ENCODE measurements at places on chromosomes 11 and 22.

- peaks cover 11% of the 10 kb centered on the region for H3K27me3 ChIP-seq
- no peak overlapping the region for H3K4me3 ChIP-seq
- DNase-seq, result peak; percentile 15
These were observed 11.4 kb downstream of the DNAJB13 start for GRCh38 chr11:73962101-73962705.

GRCh38 chr11:66343176-66343575 is 1.7 kb downstream of the BRMS1 start:
- peaks cover 24% of the 10 kb centered on the region for H3K36me3 ChIP-seq
- no peaks in the 10 kb centered on the region for H3K27me3 ChIP-seq
- DNase-seq, result no peak
- H3K4me1 ChIP-seq, result peaks cover 46% of the 10 kb centered on the region
- H3K27ac ChIP-seq, result no peak overlapping the region

GRCh38 chr11:94768602-94769541 is 716 bp downstream of the AMOTL1 start:
- no peaks in the 10 kb centered on the region for H3K36me3 ChIP-seq
- no peak overlapping the region for H3K27ac ChIP-seq
- peak overlapping the region; percentile 83 for H3K4me3 ChIP-seq
- peak; percentile 70 for DNase-seq
- peaks cover 10% of the 10 kb centered on the region for H3K4me1 ChIP-seq

- peaks cover 3% of the 10 kb centered on the region for H3K4me1 ChIP-seq
- H3K4me3 ChIP-seq, result no peak overlapping the region
- DNase-seq, result no peak
- H3K27ac ChIP-seq, result no peak overlapping the region
- H3K27me3 ChIP-seq, result no peaks in the 10 kb centered on the region
These were observed 57.0 kb downstream of the FLRT1 start for GRCh38 chr11:64092761-64093136.

DNA sequence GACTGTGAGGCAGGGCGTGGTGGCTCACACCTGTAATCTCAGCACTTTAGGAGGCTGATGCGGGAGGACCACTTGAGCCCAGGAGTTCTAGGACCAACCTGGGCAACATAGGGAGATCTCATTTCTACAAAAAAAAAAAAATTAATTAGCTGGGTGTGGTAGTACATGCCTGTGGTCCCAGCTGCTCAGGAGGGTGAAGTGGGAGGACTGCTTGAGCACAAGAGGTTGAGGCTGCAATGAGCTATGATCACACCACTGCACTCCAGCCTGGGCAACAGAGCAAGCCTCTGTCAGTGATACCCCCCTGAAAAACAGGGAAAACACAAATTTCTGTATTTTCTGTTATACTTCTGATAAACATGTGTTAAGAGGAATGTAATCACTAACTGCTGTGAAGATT is 57.8 kb upstream of the ARHGAP32 start:
- H3K4me1 ChIP-seq, result no peaks in the 10 kb centered on the region
- no peak for DNase-seq
- no peaks in the 10 kb centered on the region for H3K36me3 ChIP-seq
- no peak overlapping the region for H3K4me3 ChIP-seq
- H3K27me3 ChIP-seq, result peaks cover 15% of the 10 kb centered on the region

Measured in natural killer cell treated with Interleukin-12 subunit alpha and Interleukin-12 subunit beta and Interleukin-15 and Interleukin-18, amount 100 ng/mL, for 72 hours (primary cell).